ENCODE measurements at places on chromosomes 2 and 18. TPM values are rescaled to one million over a fixed set of nuclear protein-coding genes. Genes with fewer than 3 reads are reported as not detected.

FRZB gene
- total RNA-seq, result 90.8 TPM

VIL1 gene
- total RNA-seq, result 0.44 TPM

POTEI gene
- 0.15 TPM for total RNA-seq

TUBB8B gene
- total RNA-seq, result 1.4 TPM

VWC2L gene
- not detected for total RNA-seq

DNA sequence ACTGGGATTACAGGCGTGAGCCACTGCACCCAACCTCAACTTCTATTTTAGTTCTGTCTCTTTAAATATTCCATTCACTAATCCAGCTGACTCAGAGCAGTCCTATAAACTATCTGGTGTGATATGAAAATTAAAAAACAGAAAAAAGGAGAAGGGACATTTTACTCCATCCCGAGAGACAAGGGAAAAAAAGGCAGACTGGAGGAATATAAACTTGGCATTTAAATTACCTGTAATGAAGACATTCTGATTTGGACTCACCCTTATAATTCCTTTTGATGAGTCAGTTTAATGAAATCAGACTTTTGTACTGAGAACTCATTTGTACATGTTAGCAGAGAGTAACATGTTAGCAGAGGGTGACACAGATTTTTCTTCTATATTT, 74.8 kb upstream of the RIOK3 start:
- no peak for DNase-seq

CCBE1 gene
- 1.2 TPM for total RNA-seq

- DNase-seq, result no peak
Observed at GRCh38 chr2:120587279-120587996, 148.2 kb upstream of the GLI2 start.

NEU2 gene
- total RNA-seq, result not detected

- DNase-seq, result no peak
Observed at GRCh38 chr2:204012072-204012653, 75.6 kb downstream of the ICOS start.

RAMP1 gene
- total RNA-seq, result 2.2 TPM

DNA sequence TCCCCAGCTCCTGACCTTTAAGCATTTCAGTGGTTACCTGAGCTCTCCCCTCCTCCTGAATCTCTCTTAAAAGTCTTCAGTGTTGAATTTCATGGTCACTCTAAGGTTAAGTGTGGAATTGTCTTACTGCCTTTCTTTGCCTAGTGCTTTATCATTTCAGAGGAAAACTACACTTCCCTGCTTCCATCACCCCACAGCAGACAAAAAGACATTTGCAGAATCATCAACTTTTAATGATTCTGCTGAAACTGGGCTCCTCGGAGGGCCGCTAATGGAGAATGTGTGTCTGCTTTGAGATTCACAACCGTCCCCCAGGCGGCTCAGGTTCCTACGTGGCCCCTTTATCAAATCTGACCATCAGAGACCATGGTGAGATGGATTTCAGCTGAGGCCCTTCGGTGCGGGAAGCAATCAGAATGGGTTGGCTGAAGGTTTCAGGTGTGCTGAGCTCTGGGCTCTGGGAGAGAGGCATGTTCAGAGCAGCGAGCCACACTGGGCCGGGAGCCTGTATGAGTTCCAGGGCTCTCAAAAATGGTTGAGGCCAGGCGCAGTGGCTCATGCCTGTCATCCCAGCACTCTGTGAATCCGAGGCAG, 41.9 kb upstream of the TBC1D8 start:
- no peak for DNase-seq

- no peak for DNase-seq
Observed at GRCh38 chr2:95041824-95042442, 16.4 kb downstream of the MAL start.

GRCh38 chr2:181649436-181649979, 7.4 kb downstream of the CERKL start:
- no peak for DNase-seq

GRCh38 chr2:153268941-153269461, 209.6 kb downstream of the RPRM start:
- DNase-seq, result no peak

RALB gene
- total RNA-seq, result 367 TPM

DNA sequence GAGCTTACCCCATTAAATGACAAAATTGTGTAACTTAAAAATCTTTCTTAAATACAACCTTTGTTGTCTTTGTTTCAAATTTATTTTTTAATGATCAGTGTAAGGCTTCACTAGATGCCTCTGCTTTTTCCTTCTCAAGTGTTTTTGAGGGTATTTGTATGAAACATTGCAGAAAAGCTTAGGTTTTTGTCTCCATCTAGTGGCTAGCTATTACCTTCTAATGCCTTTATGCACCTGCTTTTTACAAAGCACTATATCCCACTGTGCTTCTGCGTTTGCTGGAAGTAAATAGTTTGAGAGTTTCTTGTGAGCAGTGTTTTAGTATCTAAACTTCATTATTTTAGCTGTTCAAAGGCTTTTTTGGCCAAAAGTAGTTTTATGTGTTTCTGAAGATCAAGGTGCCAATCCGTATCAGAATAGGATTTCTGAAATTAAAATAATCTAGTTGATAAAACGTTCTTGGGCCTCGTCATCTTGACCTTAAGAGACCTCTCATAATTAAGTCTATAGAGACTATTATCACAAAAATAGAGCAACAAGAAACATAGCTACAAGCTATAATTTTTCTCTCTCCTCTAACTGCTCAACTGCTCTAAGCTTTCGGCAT, 47.0 kb downstream of the IWS1 start:
- DNase-seq, result no peak

- DNase-seq, result no peak
Observed at GRCh38 chr2:101463421-101463820, 11.5 kb downstream of the RFX8 start.

LOXHD1 gene
- total RNA-seq, result 0.23 TPM

- no peak for DNase-seq
Observed at GRCh38 chr2:150532020-150532419, 44.6 kb upstream of the RND3 start.

GRCh38 chr2:59744436-59744835, 809.0 kb downstream of the BCL11A start:
- no peak for DNase-seq

- DNase-seq, result no peak
Observed at GRCh38 chr2:16661936-16662839, 3.4 kb downstream of the CYRIA start.

PAIP2B gene
- total RNA-seq, result 2.9 TPM

All from endothelial cell (in vitro differentiated cells).